Activated CD4-positive, alpha-beta T cell treated with anti-CD3 and anti-CD28 coated beads, Interleukin-2, amount 50 U/mL, for 4 hours (primary cell): ENCODE measurements at places on chromosomes 12 and 14.

DNA sequence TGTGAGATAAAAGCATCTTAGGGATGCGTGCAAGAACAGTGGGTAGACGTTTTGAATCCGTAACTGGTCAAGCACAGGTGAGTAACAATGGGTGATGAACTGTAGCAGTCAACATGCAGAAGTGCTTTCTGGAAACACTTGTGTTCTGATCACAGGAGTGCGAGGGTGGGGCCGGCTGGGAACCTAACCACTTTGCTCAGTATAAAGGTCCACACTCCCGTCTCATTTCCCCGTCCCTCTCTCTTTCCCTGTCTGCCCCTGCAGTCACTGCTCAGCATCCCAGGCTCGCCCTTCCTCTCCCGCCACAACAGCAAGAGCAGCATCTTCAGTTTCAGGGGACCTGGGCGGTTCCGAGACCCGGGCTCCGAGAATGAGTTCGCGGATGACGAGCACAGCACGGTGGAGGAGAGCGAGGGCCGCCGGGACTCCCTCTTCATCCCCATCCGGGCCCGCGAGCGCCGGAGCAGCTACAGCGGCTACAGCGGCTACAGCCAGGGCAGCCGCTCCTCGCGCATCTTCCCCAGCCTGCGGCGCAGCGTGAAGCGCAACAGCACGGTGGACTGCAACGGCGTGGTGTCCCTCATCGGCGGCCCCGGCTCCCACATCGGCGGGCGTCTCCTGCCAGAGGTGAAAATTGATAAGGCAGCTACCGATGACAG lies 127.1 kb downstream of the FIGNL2 start:
- peak; percentile 22 for DNase-seq

DNA sequence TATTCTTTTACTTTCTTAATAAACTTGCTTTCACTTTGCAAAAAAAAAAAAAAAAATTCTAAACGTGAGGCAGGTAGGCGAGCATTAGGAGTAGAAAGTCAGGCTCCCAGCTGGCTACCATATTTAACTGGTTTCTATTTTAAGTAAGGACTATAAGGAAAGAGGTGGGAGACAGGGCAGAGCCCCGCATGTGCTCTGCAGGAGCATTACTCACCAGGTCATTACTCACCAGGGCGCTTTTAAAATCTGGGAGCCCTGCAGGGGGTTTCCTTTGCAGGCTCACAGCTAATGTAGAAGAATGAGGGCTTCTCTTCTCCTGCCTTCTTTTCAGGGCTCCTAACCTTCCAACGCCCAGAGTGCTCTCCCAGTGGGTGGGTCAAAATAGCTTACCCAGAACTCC lies 14.0 kb upstream of the DPF3 start:
- DNase-seq: no peak

DNA sequence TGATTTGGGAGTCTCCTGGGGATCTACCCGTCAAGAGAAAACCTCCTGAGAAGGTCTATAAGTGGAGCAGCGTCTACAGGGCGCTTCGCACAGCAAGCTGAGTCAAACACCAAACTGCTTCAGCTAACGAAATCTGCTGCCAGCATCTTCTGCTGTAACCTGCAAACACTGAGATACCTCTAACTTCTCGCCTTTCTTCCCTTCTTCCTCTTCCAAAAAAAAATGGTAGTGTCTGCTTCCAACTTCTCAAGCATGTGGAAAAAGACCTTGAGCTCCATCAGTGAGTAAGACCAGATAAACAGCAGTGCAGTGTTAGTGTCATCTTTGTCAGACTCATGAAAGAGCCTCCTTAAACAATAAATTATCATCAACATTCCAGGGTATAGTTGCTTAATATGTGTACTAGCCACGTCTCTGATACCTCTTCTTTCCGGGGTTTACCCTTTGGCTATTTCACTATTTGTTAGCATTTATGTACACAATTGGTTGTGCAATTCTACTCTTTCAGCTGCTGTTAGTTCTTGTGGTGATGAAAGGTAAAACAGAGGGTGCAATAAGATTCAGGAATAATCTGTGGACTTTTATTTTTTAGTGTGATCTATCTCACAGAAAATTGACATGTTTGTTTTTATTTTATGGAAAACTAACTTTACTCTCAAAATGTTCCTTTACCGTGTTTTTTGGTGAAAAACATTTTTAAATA lies 81.6 kb downstream of the LLPH start:
- no peak for DNase-seq

- DNase-seq: no peak
Measured at GRCh38 chr12:13028825-13029570, 15.2 kb upstream of the FAM234B start.

DNA sequence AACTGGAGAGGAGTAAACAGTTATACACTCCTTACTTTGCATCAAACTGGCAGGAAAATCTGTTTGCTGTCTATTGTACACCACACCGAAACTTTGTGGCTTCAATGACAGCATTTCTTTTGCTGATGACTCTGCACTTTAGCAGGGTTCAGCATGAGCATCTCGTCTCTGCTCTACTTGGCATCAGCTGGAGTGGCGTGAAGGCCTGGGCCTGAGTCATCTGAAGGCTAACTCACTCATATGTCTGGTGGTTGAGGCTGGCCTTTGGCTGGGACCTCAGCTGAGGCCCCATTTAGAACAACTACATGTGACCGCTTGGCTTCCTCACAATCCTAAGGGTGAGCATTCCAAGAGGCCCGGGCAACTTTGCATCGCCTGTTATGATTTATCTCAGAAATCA lies 28.7 kb upstream of the REP15 start:
- no peak for DNase-seq

DNA sequence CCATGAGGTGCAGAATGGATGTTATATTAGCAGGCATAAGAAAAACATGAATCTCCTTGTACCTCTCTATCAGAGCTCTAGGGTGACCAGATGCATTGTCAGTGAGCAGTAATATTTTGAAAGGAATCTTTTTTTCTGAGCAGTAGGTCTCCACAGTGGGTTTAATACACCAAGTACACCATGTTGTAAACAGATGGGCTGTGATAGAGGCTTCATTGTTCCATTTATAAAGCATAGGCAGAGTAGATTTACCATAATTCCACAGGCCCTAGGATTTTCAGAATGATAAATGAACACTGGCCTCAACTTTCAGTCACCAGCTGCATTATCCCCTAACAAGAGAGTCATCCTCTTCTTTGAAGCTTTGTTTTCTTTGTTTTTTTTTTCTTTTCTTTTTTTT lies 185.2 kb downstream of the ERC1 start:
- no peak for DNase-seq

DNA sequence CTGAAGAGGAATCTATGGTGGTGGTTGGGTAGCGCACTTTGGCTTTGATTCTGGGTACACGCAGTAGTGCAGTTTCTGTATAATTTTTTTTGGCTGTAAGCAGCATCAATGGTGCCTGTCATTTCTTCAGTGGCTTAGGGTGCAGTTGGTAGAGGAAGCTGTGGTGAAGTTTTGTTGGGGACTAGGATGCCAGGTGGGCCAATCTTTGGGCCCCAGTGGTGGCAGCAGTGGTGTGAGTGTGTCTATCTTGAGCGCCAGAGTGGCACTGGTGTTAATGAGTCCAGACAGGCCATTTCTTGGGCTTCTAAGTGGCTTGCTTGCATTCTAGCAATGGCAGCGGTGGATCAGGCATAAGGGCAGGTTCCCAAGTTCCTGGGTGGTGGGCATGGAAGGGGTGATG lies 33.8 kb upstream of the CCND2 start:
- DNase-seq: no peak

DNA sequence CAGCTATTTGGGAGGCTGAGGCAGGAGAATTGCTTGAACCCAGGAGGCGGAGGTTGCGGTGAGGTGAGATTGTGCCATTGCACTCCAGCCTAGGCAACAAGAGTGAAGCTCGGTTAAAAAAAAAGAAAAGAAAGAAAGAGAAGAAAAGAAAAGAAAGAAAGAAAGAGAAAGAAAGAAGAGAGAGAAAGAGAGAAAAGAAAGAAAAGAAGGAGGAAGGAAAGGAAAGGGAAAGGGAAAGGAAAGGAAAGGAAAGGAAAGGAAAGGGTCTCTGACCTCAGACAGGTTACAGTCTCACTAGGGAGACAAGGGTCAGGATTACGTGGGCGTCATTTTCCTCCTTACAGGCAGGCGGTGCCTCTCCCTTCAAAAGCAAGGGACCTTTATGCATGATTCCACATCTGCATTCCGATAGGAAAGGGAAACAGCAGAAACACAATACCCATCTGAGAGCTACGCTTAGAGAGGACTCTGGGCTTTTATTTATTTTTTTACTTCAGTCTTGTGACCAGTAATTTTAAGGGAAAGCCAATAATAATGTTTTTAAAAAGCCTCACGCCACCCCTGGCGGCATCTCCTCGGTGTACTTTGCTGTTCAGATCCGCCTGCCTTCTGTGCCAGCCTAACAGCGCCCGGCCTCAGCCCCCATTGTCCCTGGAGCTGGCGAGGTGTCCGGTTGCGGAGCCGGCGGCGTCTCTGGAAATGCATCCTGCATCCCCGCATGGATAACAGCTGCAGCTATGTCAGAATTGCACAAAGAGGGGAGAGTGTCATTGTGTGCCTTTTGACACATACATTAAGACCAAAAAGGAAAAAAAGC lies 945 bp upstream of the HIP1R start:
- DNase-seq: no peak

- no peak for DNase-seq
Measured at GRCh38 chr12:100778967-100779590, 15.5 kb upstream of the ANO4 start.

GRCh38 chr12:106074361-106074705 lies 64.4 kb downstream of the NUAK1 start:
- DNase-seq: no peak
